ENCODE measurements at places on chromosomes 1 and 21. TPM values are rescaled to one million over a fixed set of nuclear protein-coding genes. Genes with fewer than 3 reads are reported as not detected.

DNA sequence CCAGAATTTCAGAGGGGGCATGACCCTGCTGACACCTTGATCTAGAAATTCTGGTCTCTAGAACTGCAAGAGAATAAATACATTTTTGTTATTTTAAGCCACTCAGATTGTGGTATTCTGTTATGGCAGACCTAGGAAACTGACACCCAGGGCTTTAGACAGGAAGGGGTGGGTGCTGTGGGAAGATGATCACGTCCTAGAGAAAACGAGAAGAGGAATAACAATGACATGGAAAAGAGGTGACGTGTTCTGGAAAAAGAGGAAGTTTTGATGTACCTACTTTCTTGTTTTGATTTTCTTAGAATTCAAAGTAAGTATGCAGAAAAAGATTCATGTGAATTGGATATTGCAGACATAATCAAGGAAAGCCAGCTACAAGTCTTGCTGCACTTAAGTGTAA lies 232.9 kb upstream of the RUNX1 start:
- no peak for DNase-seq

DNA sequence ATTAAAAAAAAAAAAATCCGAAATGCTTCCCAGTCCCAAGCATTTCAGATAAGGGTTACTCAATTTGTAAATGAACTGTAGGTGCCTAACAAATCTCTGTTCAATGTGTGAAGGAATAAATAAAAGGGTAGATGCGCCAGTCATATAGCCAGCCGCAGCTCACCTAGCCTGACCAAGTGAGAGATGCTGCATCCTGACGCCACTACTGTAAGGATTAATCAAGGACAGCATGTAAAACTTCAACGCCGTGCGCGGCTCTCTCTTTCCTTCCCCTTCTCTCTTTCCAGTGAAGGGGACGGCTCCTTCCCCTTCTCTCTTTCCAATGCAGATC lies 441 bp downstream of the PPT1 start:
- no peak for DNase-seq

GRCh38 chr1:33338440-33339211 lies 17.7 kb upstream of the A3GALT2 start:
- DNase-seq: no peak

DNA sequence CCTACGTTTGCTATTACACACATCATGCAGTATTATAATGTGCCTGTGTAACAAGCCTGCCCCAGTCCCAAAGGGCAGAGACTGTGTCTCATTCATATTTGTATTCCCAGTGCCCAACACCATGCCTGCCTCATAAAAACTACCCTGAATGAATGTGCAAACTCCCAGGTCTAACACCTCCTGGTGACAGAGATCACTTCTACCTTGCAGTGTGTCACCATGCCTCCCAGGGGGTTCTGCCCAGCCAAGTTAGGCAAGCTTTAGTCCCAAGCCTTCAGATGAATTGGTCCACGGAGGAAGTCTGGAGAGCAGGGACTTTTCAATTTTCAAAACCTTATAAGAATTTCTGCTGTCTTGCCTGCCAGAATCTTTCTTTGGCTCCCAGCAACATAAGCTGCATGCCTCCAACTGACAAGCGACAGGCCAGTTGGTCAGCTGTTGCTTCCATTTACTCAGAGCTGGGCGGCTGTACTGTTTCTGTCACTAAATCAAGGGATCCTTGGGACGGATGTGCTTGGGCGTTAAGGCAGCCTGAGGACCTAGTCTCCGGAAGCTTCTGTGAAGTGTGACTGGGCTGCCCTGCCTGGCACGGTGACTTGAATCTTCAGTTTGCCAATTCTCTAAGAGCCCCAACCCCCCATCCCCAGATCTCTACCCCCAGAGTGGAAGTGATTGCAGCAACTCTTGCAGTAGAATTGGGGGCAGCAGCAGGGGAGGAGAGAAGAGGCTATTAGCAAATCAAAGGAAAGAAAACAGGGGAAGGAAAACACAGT lies 1.2 kb downstream of the RXRG start:
- peak; percentile 46 for DNase-seq

- no peak for DNase-seq
Observed at GRCh38 chr1:74465193-74465681, 47.2 kb downstream of the LRRC53 start.

DNA sequence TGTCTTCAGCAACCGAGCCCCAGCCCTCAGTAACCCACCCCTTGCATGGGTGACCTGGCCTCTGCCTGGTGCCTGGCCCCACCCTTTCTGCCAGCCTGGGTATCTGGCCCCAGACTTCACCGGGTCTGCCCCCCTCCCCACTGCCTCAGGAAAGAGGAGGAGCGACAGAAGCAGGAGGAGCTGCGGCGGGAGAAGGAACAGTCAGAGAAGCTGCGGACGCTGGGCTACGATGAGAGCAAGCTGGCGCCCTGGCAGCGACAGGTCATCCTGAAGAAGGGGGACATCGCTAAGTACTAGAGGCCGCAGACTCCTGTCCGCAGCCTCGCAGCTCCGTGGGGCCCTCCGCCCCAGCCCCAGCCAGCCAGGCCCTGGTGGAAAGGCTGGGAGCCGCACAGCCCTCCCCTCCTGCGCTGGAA lies 6.1 kb downstream of the TNFRSF25 start:
- DNase-seq: no peak

The SPRR1A gene
- total RNA-seq: not detected

The PLPP3 gene
- total RNA-seq: 78.6 TPM

The REN gene
- not detected for total RNA-seq

All from heart right ventricle (tissue), 16 donors.